T-helper 1 cell (primary cell): ENCODE measurements at places on chromosomes 5 and 9.

GRCh38 chr5:360257-361027 lies 38.9 kb downstream of the AHRR start:
- no peak for DNase-seq

- DNase-seq = no peak
These were observed 177.6 kb downstream of the NNT start for GRCh38 chr5:43780586-43780985.

DNA sequence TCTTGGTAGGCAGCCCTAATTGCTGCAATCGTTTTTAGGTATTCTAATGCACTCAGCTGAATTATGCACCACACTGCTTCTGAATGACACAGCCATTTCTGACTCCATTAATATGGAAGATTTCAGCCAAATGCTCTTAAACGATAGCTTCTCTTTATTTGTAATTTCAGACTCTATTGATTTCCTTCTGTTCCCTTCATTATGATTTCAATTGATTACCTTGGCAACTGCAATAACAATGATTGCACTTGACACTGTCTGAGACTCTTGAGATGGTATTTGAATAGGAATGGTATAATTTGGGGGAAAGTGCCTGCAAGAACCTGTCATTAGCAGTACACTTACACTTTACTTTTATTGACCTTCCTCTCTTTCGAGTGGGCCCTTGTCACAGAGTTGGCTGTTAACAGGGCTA lies 296.1 kb upstream of the DMAC1 start:
- DNase-seq = no peak

DNA sequence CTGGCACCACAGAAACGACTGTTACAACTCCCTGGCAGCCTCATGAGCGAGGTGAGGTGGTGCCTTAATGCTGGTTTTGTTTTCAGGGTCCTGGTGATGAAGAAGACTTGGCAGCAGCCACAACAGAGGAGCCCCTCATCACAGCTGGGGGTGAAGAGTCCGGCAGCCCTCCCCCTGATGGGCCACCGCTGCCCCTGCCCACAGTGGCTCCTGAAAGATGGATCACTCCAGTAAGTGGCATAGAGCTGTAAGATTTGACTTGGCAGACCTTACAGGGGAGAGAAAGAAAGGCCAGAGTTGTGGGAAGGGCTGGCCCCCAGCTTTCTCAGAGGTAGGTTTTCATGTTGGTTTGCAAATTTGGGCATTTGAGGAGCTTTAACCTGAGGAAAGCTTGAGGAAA lies 72.2 kb downstream of the COL15A1 start:
- DNase-seq = no peak

GRCh38 chr5:134240421-134240962 lies 14.6 kb upstream of the PPP2CA start:
- DNase-seq = no peak

DNA sequence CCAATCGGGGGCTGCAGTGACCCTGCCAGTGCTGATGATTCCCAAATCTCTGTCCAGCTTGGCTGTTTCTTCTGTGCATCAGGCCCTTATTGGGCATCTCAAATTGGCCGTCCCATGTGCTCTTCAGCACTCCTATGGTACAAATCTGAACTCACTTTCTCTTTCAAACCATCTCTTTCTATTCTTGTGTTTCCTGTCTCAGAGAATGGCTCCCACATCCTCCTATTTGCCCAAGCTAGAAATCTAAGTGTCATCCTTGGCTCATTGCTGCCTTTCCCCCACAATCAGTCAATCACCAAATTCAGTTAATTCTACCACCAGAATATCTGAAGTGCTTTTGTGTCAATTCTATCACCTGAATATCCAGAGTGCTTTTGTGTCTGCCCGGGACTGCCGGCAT lies 336.6 kb downstream of the CWC27 start:
- DNase-seq = no peak

GRCh38 chr5:113520429-113520828 lies 6.9 kb downstream of the YTHDC2 start:
- DNase-seq = no peak

- DNase-seq = no peak
These were observed 14.3 kb downstream of the ACSL6 start for GRCh38 chr5:131997026-131997726.

DNA sequence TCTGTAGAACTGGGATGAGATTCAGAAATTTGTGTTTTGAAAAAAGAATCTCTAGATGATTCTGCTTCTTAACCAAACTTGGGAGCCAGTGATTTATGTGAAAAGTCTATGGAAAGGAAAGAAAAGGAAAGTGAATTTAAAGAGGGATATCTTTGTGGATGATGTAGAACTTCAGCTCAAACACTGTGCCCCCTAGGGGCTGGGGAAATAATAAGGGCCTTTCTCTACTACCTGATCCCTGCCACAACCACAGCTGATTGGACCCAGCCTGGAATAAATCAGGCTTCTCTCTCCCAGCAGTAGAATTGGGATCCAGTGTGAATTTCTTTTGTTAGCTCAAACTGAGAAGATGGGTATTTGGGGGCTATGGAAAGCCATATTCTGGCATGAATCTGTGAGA lies 155.0 kb downstream of the PRELID2 start:
- DNase-seq = no peak

DNA sequence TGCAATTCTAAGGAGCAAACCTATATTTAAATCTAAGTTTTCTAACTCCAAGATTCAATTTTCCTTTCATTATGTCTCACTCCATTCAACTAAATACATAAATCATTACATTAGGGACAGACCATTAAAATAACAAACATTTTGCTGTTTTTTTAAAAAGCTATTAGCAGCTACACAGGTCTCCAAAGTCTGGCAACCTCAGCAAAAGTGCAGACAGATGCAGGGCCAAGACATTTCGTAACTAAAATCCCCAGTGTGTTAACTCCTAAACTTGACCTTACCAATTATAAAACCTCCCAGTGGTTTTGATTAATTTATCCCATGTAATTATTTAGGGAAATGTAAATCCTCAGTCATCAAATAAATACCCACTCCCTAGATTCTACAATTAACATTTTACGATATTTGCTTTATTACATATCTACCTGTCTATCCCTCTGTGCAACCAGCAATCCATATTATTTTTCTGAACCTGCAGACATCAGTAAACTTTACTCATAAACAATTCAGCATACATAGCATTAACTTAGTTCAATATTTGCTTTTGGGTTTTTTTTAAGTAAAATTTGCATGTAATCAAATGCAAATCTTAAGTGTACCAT lies 64.7 kb downstream of the RGS7BP start:
- DNase-seq = no peak

DNA sequence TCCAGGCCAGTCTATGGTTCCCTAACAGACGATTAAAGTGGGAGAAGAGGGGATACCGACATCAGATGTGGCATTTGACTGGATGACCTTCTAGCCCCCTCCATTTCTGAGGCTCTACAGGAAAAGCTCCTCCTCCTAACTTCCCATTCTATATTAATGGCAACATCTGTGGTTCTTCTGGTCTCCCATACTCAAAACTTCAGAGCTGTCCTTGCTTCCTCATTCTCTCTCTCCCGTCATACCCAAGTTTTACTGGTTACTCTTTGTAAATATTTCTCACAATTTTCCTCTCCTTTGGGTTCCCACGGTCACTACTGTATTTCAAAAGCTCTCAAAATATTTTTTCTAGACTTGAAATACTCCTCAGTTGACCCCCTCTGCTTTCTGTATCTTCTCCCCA lies 36.0 kb upstream of the IL7R start:
- no peak for DNase-seq

DNA sequence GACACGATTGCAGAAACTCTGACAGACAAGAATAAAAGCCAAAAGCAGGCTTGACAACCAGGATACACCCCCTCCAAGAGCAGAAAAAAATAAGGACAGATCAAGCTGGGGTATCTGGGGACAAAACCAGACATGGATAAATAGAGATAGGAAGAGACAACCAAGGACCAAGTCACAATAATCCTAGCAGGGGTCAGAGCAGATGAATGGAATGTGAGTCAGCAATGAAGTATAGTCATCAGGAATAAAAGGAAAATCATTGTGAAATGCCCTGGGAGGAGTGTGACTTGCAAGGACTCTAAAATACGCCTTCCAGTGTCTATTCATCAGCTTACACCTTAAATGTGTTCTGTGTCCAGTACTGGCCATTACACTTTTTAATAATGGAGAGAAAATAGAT lies 206.8 kb downstream of the CAAP1 start:
- no peak for DNase-seq

GRCh38 chr9:92971776-92972175 lies 24.5 kb downstream of the FGD3 start:
- no peak for DNase-seq

DNA sequence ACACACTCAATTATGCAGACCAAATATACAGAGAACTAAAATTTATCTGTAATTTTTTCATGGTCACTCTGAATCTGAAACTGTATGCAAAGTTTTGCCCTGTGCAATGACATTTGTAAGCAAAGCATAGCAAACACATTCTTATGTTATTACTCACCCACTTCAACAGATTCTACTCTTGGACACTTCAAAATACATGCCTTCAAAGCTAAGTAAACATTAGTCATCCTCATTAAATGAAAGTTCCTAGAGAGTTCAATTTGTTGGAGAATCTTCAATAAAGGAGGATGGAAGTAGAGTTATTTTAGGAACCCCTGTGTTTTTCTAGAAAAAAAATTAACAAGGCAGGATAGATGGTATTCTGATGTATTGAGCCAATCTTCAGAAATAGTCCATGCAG lies 639.7 kb upstream of the C9orf72 start:
- DNase-seq = no peak

GRCh38 chr9:21102305-21102704 lies 24.6 kb upstream of the IFNB1 start:
- DNase-seq = no peak

DNA sequence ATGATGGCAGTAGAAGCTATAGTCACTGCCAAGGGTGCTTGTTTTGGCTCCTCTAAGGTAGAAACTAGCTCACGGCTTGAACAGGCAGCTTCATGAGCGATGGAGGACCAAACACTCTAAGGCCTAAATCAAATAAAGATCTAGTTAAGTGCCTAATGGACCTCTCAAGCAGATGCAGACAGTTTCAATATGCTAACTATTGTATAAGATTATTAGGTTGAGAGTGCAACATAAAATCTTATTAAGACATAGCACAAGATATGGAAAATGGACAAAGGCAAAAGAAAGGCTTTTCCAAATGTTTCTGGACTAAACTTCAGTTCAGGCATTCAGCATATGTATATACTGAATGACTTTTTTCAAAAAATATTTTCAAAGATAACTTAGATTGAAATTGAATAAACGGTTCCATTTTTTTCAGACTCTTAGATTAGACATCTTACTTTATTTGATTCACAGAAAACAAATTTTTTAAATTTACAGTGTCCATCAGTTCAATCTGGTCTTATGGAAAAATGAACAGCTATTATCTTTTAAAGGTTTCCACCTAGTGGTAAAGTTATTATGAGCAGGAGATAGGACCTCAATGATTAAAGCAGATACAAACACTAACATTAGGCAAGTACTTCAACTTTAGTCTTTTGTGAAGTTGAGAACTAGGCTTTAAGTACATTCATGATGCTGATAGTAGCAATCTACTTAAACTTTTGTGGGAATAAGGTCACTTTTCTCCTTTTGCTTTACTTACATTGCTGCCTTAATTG lies 1167.7 kb downstream of the MAT2B start:
- DNase-seq = no peak
